Gastroesophageal sphincter (tissue), 4 donors: ENCODE measurements at places on chromosomes 1 and 21. TPM values are rescaled to one million over a fixed set of nuclear protein-coding genes. Genes with fewer than 3 reads are reported as not detected.

GPR89A gene
- 23.9 TPM for total RNA-seq

CD84 gene
- total RNA-seq: 3.0 TPM

MAN1A2 gene
- 51.8 TPM for total RNA-seq

ANGPTL3 gene
- not detected for total RNA-seq

MYOG gene
- not detected for total RNA-seq

H3-3A gene
- 383 TPM for total RNA-seq

OR2T2 gene
- not detected for total RNA-seq

TNFRSF18 gene
- total RNA-seq: 0.35 TPM

EDN2 gene
- total RNA-seq: not detected

OR2AK2 gene
- not detected for total RNA-seq

ERICH3 gene
- not detected for total RNA-seq

SOX13 gene
- 15.3 TPM for total RNA-seq

SPRR4 gene
- not detected for total RNA-seq

TINAGL1 gene
- total RNA-seq: 159 TPM

CDC14A gene
- total RNA-seq: 9.2 TPM

CFAP57 gene
- not detected for total RNA-seq

TOR1AIP2 gene
- 64.7 TPM for total RNA-seq

MINDY1 gene
- total RNA-seq: 27.3 TPM

COL24A1 gene
- total RNA-seq: 2.4 TPM

CGN gene
- total RNA-seq: 0.16 TPM

SLC16A4 gene
- total RNA-seq: 13.9 TPM

FCRLA gene
- total RNA-seq: not detected

CYP2J2 gene
- total RNA-seq: not detected

KCNJ15 gene
- total RNA-seq: not detected

ASTN1 gene
- total RNA-seq: 2.9 TPM

EBNA1BP2 gene
- 49.4 TPM for total RNA-seq

C1orf159 gene
- 12.5 TPM for total RNA-seq
